Activated CD4-positive, alpha-beta T cell treated with anti-CD3 and anti-CD28 coated beads, Interleukin-2, Interleukin-6, amounts not matched to agents 100 ng/mL and 50 ng/mL, durations not matched to agents 16 hours and 8 hours (primary cell): ENCODE measurements at places on chromosomes 3 and 15.

- no peak for DNase-seq
Observed at GRCh38 chr3:72661115-72661457, 187.2 kb downstream of the SHQ1 start.

DNA sequence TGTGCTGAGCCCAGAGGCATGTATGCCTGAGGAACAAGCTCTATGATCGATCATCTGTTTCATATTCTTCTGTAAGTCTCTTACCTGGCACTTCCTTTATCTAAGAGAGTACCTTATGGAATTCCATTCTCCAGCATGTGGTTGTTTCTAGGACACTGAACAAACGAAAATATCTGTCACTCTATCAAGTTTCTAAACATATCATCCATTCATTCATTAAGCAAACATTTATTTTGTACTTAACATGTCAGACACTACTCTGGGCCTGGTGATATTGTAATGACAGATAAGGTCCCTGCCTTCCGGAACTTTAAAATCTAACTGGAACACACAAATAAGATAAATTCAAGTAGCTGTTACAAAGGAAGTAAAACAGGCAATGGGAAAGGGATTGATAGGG, 477.1 kb downstream of the IGSF11 start:
- DNase-seq: no peak

DNA sequence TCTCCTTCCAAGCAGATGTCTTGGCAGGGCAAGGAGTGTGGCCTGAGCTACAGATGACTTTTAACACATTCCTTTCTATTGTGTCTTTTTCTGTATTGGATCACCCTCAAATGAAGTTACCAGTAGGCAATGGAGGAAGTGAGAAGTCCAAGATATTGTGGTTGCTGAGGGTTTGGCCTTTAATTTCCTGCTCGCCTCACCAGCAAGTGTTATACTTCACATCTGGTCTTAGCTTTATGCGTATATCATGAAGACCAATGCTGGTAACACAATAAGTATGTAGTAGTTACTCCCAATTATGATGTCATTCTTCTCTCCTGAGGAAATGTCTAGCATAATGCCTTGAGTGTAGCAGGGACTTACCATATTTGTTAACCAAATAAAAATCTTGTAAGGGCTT, 179.9 kb downstream of the ZIC1 start:
- DNase-seq: no peak

DNA sequence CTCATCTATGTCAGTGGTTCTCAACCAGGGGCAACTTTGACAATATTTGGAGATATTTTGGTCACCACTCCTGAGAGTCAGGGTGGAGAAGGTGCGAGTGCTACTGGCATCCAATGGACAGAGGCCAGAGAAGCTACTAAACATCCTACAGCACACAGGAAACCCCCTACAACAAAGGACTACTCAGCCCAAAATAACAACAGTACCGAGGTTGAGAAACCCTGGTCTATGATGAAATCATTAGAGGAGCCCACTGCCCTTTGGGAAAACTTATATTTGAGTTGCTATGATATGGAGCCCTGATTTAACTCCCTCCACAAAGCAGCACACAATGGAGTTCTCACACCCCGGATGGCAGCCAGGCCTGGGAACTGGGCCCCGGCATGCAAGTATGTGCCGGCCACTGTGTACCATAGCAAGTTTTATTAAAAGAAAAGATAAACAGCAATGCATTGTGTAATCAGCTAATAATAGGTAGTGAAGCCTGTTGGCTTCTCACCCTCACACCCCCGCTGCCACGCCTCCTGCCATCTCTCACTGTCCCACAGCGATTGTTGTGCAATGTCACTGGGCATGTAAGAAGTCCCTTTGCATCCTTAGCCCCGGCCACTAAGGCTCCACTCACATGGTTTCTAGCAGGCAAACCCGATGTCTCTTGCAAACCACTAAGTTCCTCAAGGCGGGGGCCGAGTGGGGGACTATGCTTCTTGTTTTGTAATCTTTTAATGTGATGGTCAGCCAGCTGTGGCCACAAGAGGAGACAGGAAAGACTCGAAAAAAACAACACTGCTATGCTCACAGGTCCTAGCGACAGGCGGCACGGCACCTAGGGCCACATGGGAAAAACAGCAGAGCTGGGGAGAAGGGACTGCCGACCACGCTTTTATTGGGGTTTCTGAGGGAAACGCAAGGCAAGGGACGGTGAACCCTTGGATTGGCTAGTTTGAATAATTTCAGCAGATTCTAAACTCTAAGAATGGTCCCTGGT, 110.0 kb downstream of the AQP9 start:
- no peak for DNase-seq
